Transverse colon (tissue), 4 donors: ENCODE measurements at places on chromosomes 4 and X.

GRCh38 chr4:33959519-33959918 is 2284.8 kb downstream of the ARAP2 start:
- DNase-seq = no peak

DNA sequence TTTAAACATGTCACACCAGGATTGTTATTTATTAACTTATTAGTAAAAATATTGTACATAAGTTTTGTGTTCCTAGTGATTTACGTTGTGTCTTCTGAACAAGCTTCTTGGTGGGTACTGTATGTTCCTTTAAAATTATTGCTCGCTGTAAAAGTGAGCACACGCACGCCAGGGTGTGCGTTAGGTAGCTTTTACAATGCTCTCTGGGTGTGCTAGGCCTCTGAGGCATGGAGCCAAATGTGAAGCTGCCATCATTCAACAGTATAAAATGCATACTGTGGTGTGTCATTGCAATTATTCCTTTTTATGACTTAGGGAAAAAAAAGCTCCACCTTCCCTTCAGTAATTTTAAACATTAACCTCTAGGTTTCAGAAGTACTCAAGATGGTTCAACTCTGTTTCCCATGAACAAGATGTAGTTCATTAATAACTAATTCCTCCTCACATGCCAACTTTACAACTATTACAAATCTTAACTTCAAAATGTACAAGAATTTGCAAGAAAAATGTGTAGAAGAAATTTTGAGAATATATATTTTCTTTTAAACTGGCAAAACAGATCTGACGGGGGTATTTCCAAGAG is 42.4 kb downstream of the ATOH1 start:
- peak; percentile 83 for DNase-seq

GRCh38 chr4:98470831-98471230 is 187.6 kb downstream of the TSPAN5 start:
- DNase-seq = no peak

- no peak for DNase-seq
These were observed 10.2 kb upstream of the TMEM156 start for GRCh38 chr4:39042366-39042765.

- DNase-seq = no peak
These were observed 481.4 kb downstream of the FAT4 start for GRCh38 chr4:125796138-125796537.

DNA sequence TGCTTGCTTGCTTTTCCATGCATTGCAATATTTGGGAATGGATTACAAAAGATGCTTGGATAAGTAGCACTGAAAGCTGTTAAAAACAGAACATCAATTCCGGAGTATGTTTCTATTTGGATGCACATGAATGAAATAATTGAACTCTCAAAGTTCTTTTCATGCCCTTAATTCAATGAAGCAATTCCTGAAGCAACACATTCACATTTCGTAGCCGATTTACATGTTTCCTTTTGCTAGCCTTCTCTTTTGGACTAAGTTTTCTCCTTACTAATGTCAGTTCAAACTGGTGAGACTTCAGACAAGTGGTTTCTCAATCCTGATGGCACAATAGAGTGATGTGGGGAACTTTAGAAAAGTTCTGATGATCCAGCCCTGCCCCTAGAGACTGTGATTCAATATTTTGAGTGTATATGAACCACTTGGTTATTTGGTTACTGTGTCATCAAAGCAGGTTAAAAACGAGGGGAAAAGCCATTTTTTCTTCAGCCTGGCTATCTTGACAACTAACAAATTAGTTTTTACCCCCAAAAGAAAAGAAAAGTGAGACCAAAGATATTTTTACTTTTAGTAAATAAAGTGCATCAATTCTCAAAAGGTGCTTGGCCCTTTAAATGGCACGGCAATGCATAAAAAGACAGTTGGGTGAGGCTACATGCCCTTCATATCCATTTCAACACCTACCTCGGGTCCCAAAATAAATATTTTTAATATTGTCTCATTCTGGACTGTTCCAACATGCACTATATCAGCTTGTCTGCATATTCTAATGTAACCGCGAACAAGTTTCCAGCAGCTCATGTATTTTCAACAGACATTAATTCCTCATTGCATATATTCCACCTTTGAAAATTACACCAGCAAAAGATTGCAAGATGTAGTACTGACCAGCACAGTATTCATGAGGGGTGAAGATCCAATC is 90.1 kb upstream of the RPL34 start:
- DNase-seq = no peak

DNA sequence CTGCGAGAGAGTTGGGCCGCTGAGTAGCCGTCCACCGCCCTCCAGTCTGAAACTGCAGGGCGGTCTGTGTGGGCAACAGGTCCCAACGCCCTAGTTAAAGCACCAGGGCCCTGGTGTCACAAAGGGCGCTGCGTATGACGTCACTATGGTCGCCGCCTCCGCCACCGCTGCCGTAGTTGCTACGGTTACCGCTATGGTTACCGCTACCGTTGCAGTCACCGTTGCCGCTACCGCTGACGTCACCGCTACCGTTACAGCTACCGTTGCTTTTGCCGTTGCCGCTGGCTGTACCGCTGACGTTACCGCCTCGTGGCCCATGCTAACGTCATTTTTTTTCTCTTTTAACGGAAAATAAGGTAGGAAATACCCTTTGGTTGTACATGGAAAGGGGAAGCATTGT is at the start of gene PPP1R2C:
PPP1R2C (minus strand) TSS at position 68 of the 400 bp plus-strand sequence. CDS start 84 bp downstream, outside the sequence.
- peak; percentile 7 for DNase-seq

DNA sequence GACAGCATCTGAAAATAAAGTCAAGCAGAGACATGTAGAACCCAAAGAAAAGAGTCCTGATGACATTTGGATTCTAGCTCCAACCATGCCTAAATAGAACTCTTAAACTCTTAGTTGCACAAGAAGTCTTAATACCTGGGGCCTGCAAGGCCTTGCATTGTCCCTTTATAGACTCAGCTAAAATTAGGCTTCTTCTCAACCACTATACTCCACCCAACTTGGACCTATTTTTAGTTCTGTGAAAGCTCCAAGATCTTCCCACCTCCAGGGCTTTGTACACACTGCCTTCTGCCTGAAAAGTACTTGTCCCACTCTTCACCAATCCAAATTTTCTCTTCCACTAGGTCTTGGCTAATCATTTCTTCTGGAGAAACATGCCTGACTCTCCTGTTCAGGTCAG is 36.5 kb downstream of the PLK4 start:
- no peak for DNase-seq

DNA sequence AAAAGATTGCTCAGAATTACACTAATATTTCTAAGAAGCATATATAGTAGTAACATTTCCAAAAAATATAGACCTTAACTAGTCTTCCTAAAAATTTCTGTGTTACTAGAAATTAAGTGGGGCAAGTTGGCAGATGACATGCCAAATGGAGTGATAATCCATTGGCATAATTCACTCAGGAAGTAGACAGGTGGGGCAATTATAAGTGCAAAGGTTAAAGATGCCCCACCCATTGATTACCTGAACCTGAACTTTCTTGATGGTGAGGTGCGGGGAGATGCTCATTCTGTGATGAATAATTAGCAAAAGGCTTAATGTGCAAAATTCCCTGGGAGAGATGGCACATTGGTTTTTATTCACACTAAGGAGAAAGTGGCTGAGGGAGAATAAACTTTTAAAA is 145.8 kb upstream of the RASGEF1B start:
- DNase-seq = no peak

DNA sequence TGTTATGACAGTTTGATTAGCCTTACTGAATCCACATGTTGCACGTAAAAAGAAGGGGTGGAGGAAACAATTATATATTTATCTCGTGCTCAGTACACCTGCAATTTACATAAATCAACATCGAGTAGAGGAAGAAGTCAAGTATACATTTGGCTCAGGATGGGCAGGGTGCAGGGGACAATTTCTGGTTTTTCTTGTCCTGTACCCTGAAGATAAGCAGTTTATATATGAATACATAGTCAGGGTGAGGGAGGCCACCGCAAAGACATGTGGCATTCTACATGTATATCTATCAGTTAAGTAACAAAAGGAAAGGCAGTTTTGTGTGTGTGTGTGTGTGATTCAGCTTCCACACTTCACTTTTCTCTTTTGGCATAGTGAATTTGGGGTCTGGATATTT is 11.1 kb upstream of the EREG start:
- no peak for DNase-seq

GRCh38 chr4:109184491-109184961 is 117.9 kb downstream of the COL25A1 start:
- DNase-seq = no peak

- no peak for DNase-seq
These were observed 165.4 kb downstream of the SH3BGRL start for GRCh38 chrX:81367291-81367690.

- DNase-seq = no peak
These were observed 5.6 kb downstream of the PCDH18 start for GRCh38 chr4:137526681-137527080.

DNA sequence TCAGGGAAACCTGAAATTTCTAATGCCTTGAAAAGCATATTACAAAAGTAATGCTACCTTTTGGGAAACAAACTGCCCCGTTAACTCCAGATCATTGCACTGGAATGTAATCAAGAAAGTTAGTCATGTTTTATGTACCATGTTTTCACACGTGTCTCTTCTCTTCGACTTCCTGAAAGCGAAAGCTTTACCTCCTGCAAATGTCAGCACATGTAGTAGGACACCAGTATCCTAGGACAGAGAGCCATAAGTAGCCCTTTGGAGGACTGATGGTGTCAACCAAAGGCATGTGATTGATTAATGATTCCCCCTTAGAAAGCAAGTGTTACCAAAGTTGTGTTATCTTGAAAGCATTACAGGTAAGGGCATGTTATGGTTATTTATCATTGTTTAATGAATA is 8.8 kb upstream of the MND1 start:
- no peak for DNase-seq
